Osteoblast (primary cell): ENCODE measurements at places on chromosomes 5 and 9. TPM values are rescaled to one million over a fixed set of nuclear protein-coding genes. Genes with fewer than 3 reads are reported as not detected.

DNA sequence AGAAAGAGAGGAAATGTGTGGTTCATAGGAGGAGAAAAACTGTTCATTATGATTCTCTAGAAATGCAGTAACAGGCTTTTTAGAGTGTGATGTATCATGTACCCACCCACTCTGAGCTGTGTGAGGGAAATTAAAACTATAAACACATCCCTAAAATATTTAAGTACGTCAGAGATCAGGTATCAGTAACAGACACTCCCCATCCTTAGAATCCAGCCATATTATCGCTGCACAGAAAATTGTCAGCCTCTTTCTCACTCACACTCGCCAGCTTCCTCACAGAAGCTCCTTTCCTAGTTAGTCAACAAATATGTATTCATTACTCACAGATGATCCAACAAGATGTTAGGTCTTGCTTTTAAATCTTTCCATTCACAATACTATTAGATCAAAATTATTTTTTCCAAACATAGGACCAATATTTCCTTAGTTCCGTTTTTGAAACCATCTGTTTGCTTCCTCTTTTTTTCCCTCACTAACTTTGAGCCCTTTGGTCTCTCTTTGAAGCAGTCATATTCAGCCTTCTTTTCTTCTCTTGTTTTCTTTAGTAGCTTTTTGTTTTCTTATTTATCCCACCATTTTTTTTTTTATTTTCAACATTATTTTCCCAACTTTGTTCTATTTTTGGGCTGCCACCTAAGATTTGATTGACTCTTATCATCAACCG is 13.6 kb upstream of the MAST4 start:
- no peak overlapping the region for H3K4me3 ChIP-seq
- H3K36me3 ChIP-seq, result no peaks in the 10 kb centered on the region
- no peak overlapping the region for H3K27ac ChIP-seq

DNA sequence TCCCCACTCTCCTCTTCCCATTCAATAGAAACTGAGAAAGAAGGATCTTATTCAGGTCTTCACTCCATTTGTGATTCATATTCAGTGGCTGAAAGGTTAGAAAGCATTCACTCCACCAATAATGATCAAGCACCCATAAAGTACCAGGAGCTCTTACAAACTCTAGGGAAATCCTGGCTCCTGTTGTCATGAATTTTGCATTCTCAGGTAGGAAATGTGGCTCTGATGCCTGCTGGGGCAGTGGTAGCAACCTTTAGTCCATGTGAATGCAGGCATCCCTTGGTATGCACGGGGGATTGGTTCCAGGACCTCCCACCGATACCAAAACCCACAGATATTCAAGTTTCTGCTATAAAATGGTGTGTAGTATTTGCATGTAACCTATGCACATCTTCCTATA is 3.6 kb upstream of the RORB start:
- no peak for DNase-seq
- H3K36me3 ChIP-seq, result no peaks in the 10 kb centered on the region
- no peaks in the 10 kb centered on the region for H3K4me1 ChIP-seq
- H3K27me3 ChIP-seq, result peaks cover 15% of the 10 kb centered on the region

DCTN4 gene
- 66.2 and 68.1 TPM in 2 replicates for total RNA-seq

GRCh38 chr5:129096382-129096991 is 1.9 kb downstream of the ISOC1 start:
- no peak for DNase-seq
- no peak overlapping the region for H3K4me3 ChIP-seq
- H3K27ac ChIP-seq, result no peak overlapping the region
- H3K27me3 ChIP-seq, result peaks cover 4% of the 10 kb centered on the region
- H3K36me3 ChIP-seq, result no peaks in the 10 kb centered on the region
- peaks cover 9% of the 10 kb centered on the region for H3K4me1 ChIP-seq

PAEP gene
- total RNA-seq, result not detected in 2 replicates

FAM153A gene
- total RNA-seq, result not detected in 2 replicates

ENG gene
- total RNA-seq, result 60.8 and 87.5 TPM in 2 replicates

DNA sequence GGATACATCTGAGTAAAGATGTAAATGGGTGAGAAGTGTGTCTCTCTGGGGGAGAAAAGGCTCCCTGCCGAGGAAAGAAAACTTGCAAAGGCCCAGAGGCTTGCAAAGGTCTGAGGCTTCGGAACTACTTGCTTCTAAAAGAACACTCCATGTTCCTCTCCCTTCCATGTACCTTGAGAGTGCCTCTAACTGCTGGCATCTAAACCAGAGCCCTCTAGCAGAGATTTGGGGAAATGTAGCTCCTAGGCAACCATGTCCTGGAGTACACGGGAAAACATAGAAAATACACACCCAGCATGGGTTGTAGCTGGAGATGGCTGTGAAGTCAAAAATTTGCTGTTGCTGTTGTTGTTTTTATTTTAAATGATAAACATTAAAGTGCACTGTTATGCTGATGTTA is 151.6 kb downstream of the SYK start:
- H3K36me3 ChIP-seq, result no peaks in the 10 kb centered on the region
- no peak overlapping the region for H3K27ac ChIP-seq
- no peak overlapping the region for H3K4me3 ChIP-seq

SLC25A2 gene
- 0.36 and 0.59 TPM in 2 replicates for total RNA-seq

DNA sequence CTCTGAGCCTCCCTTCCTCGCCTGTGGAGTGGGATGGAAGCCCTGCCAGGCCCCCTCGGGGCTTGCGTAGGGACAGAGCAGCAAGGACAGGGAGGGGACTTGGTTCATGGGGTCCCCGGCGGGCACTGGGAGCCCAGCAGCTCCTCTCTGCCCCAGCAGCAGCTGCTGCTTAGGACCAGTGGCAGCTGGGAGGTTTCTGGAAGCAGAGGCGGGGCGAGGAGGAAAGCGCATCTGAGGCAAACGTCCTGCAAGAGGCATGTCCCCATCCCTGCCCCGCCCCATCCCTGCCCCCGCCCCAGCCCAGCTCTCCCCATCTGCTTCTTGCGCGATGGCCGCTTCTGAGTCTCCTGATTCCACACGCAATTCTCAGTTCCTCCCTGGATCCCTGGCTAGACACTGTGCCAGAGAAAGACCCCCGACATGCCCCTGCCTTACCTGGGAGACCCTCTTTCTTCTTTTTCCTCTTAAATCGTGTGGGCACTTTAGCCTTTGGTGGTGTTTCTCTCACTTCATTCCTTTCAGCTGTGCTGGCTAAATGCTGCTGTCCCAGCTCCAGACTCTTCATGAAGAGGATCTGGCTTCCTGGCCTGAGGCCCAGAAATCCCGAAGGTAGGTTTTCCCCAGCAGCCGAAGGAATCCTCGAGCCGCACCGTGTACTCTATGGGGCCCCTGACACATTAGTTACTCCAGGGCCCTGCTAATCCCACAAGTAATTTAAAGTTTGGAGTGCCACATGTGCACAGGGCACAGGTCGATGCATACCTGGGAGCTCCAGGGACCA is 4.4 kb upstream of the OR2S2 start:
- peaks cover 24% of the 10 kb centered on the region for H3K4me1 ChIP-seq
- no peak overlapping the region for H3K27ac ChIP-seq

GRCh38 chr5:115419846-115420585 is 123.6 kb upstream of the CCDC112 start:
- H3K4me1 ChIP-seq, result peaks cover 31% of the 10 kb centered on the region
- H3K27ac ChIP-seq, result peak overlapping the region; percentile 35
- no peaks in the 10 kb centered on the region for H3K36me3 ChIP-seq
- DNase-seq, result peak; percentile 64

- DNase-seq, result no peak
- H3K27ac ChIP-seq, result no peak overlapping the region
- H3K4me3 ChIP-seq, result no peak overlapping the region
- H3K4me1 ChIP-seq, result no peaks in the 10 kb centered on the region
- H3K36me3 ChIP-seq, result no peaks in the 10 kb centered on the region
Measured at GRCh38 chr9:132869266-132869665, 8.8 kb downstream of the AK8 start.

DNA sequence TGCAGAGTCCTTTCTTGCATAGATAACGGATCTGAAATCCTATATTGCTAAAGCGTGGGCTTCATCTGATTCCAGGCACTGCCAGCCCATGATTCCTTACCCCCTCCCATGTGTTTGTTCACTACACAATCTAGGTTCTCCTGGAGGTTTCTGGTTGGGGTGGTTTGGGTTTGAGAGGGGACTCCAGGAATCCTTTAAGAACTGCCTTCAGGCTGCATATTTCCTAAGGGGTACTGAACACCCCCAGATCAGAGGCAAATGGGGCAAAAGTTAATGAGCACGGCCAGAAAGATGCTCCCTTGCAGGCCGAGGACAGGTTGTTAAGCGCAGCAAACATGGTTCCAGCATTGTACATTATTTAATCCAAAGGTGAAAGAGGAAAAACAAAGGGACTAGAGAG is 9.9 kb downstream of the NR2F1 start:
- peaks cover 8% of the 10 kb centered on the region for H3K27me3 ChIP-seq
- no peaks in the 10 kb centered on the region for H3K4me1 ChIP-seq
- peaks cover 15% of the 10 kb centered on the region for H3K36me3 ChIP-seq
- H3K4me3 ChIP-seq, result no peak overlapping the region

CPLANE1 gene
- total RNA-seq, result 52.1 and 54.2 TPM in 2 replicates

DNA sequence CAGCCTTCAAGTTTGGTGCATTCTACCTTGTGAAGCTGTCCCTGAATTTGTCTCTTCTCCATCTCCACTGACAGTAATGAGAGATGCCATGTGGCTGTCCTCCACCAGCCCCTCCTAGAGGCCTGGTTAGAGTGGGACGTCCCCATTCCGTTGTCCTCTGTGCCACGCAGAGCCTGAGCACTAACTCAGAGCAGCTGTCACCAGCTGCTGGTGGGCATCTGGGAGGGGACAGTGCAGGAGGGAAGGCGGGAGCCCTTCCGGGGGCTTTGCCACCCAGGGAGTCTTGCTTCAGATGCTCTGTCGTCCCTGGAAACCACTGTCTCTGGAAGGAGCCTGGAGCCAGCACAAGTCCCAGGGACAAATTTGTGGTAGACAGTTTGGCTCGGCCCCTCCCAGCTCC is 78.6 kb downstream of the PDZD2 start:
- H3K4me3 ChIP-seq, result no peak overlapping the region
- peak; percentile 71 for DNase-seq
- H3K27ac ChIP-seq, result no peak overlapping the region
- no peaks in the 10 kb centered on the region for H3K27me3 ChIP-seq

DNA sequence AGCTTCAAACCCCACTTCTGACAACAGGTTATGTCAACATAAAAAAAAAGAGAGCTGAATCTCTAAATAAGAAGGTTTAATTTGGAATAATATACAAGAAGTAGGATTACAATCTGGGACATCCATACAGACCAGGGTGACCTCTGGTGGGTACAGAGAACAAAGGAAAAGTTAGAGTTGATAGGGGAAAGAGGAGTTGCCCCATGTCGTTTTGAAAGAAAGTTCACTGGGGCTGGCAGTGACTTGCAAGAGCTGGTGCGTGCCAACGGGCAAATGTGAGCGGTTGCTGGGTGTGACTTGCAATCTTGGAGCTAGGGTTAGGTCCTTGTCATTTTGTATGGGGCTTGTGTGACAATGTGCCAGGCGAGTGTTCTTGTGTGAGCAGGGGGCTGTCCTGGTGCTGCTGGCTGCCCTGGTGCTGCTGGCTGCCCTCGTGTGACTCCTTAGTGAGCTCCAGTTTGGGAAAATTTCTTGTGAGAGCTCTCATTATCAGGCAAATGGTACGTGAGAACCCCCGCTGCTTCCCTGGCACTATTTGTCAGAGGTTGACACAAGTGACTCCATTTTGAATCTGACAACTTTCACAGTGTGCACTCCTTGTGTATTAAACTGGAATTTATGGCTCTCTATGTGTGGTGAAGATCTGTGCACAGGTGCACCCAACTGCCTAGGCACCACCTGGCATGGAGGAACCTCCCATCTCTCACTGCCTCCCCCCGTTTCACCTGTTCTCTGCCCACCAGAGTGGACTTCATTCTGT is 69.8 kb downstream of the UBE2QL1 start:
- H3K4me1 ChIP-seq, result no peaks in the 10 kb centered on the region
- DNase-seq, result no peak
- no peaks in the 10 kb centered on the region for H3K27me3 ChIP-seq
- no peak overlapping the region for H3K27ac ChIP-seq

- no peak overlapping the region for H3K4me3 ChIP-seq
- no peak for DNase-seq
- no peaks in the 10 kb centered on the region for H3K36me3 ChIP-seq
- no peaks in the 10 kb centered on the region for H3K4me1 ChIP-seq
Measured at GRCh38 chr5:161256957-161257356, 289.6 kb downstream of the GABRB2 start.

DNA sequence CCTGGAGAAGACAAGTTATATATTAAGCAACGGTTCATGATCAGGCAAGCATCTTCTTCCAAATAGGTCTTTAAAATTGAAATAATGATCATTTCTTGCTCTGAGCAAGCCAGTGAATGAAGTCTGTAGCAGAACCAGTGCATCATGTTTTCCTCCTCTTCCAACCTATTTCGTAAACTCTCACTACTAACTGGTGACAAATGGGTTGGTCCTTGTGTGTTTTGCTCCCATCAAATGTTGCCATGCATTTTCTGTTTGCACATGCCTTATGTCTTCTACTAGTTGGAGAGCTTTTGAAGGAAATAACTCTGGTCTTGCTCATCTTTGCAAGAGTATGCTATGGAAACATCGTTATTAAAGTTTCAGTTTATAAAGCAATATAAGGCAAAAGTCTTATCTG is 37.2 kb upstream of the SPDL1 start:
- DNase-seq, result no peak
- H3K36me3 ChIP-seq, result no peaks in the 10 kb centered on the region
- no peaks in the 10 kb centered on the region for H3K27me3 ChIP-seq
- no peak overlapping the region for H3K4me3 ChIP-seq
- no peak overlapping the region for H3K27ac ChIP-seq
- peaks cover 18% of the 10 kb centered on the region for H3K4me1 ChIP-seq

- no peaks in the 10 kb centered on the region for H3K4me1 ChIP-seq
- H3K27me3 ChIP-seq, result no peaks in the 10 kb centered on the region
- H3K36me3 ChIP-seq, result no peaks in the 10 kb centered on the region
- H3K27ac ChIP-seq, result no peak overlapping the region
Measured at GRCh38 chr5:27234916-27235315, 196.5 kb upstream of the CDH9 start.

DNA sequence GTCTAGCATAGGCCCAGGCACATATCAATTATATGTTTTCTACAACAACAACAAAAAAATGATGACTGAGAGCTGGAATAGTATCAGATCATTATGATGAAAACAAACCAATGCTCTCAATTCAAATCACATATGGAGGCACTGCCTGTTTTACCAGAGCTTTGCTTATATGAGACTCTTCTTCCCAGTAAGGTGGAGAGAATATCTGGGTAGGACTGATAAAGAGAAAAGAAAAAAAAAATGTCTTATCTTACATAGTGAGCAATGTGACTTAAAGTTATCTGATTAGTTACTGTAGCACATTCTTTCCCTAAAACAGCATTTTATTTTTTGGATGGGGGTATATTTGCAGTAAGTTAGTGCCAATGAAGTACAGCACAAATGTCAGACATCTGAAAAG is 154.8 kb downstream of the RAB3C start:
- no peaks in the 10 kb centered on the region for H3K36me3 ChIP-seq
- no peak overlapping the region for H3K27ac ChIP-seq
- no peak overlapping the region for H3K4me3 ChIP-seq
- H3K27me3 ChIP-seq, result no peaks in the 10 kb centered on the region
- no peaks in the 10 kb centered on the region for H3K4me1 ChIP-seq

ANKRD34B gene
- total RNA-seq, result not detected in 2 replicates

GRCh38 chr5:3913279-3913678 is 317.6 kb downstream of the IRX1 start:
- no peaks in the 10 kb centered on the region for H3K27me3 ChIP-seq
- no peaks in the 10 kb centered on the region for H3K36me3 ChIP-seq
- H3K4me3 ChIP-seq, result no peak overlapping the region
- no peaks in the 10 kb centered on the region for H3K4me1 ChIP-seq
- no peak overlapping the region for H3K27ac ChIP-seq

- DNase-seq, result no peak
- no peak overlapping the region for H3K4me3 ChIP-seq
- no peaks in the 10 kb centered on the region for H3K4me1 ChIP-seq
- no peaks in the 10 kb centered on the region for H3K27me3 ChIP-seq
Measured at GRCh38 chr9:13292782-13293181, 13.3 kb upstream of the MPDZ start.
